Activated CD4-positive, alpha-beta T cell treated with anti-CD3 and anti-CD28 coated beads for 4 hours (primary cell): ENCODE measurements at places on chromosomes 5 and 9.

DNA sequence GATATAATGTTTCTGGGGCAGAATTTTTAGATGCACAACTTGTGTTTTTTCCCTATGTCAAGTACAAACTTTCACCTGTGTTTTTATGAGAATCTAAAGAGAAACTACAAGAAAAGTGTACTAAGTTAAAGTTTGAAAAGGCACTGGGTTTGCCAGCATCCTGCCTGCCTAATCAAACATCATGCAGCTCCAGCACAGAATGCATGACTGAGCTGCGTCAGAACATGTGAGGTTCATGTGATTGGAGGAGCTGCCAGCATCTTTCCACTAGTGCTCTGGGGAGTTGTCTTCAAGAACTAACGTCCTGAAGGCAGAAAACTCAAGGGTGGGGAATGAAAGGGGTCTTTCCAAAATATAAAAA lies 46.1 kb upstream of the RIC1 start:
- DNase-seq: peak; percentile 18

- no peak for DNase-seq
These were observed 691.8 kb downstream of the MTRR start for GRCh38 chr5:8560776-8561175.

DNA sequence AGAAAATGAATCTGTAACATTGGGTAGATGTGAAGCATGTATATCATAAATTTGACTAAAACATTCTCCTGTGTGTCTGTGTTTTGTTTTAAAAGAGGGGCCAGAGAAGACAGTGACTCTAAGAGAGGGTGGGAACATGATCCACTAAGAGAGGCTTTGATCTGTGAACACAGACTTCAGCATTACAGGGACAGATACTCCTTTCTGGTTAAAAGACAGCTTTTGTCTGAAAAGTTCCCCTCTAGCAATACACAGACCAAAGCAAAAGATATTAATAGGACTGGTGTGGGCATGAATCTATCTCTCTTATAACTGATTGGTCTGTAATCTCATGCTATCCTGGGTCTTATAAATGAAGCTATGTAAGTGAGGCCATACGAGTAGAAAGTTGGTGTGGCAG lies 150.9 kb downstream of the NUDT12 start:
- no peak for DNase-seq

GRCh38 chr9:135247227-135247930 lies 159.9 kb downstream of the OLFM1 start:
- no peak for DNase-seq

GRCh38 chr9:18490641-18491370 lies 16.9 kb downstream of the ADAMTSL1 start:
- DNase-seq: no peak

DNA sequence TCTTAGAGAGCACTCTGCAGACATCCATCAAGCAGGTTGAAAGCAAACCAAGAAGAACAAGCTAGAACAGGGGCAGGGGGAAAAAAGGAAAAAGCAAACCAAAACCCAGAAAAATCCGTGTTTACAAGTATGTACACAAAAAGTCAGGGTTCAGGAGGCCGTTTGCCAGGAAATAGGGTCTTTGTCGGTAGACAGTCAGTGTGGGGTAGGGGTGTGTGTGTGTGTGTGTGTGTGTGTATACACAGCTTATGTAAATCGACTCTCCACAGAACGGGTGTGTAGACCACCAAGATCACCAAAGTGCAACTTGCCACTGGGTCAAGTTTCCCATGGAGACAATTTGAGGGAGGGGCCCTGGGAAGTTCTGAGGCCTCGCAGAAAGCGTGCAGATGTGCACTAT lies 13.1 kb downstream of the SPRY4 start:
- DNase-seq: no peak

GRCh38 chr5:148848393-148849031 lies 22.1 kb downstream of the ADRB2 start:
- no peak for DNase-seq

- DNase-seq: peak; percentile 14
These were observed 281.9 kb downstream of the NSG2 start for GRCh38 chr5:174327317-174327864.

- DNase-seq: no peak
These were observed 57.8 kb downstream of the TTC39B start for GRCh38 chr9:15249042-15249818.

DNA sequence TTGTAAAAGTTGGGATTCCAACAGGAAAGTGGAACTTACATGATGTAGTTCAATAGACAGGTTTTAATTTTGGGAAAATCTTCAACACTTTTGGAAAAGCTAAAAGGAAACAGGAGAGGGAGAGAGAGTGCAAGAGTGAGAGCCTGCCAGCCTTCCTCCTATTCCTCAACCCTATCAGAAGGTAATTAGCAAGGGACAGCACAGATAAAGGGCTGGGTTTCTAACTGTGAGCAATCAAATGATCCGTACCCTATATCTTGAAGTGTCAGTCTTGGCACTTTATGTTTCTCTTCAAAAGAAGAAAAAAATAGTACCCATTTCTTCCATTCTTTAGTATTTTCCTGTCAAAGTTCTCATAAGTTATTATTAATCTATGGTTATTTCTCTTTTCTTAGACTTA lies 79.4 kb downstream of the FER start:
- DNase-seq: no peak

DNA sequence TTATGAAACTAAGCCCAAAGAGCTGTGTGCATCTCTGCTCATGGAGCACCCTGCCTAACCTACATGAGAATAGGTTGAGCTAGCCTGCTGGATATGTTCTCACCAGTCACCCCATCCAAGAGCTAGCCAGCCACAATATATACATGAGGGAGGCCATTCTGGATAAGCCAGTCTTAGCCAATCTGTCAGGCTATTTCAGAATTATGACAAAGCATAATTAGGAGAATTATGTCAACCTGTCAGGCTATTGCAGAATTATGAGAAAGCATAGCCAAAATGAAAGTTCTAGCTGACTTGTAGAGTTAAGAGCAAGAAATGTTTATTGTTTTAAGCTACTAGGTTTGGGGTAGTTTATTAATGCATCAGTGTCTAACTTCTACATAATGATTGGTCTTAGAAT lies 189.8 kb downstream of the WDR70 start:
- DNase-seq: no peak

DNA sequence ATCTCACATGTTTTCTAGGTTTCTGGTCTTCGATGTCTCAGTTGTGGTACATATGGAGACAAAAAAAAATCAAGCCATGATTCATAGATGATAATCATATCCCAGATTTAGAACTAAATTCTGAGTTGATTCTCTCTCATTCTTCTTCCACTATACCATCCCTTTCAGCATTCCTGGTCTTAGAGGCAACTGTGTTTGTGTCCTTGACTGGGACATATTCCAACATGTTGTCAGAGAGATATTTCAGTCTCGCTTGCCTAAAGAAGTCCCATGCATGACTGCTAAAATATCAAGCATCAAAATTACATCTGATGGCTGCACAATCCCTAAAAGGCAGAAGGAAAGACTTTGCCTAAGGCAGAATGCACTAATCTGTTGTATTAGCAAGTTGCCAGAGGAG lies 236.6 kb downstream of the PSAT1 start:
- no peak for DNase-seq

DNA sequence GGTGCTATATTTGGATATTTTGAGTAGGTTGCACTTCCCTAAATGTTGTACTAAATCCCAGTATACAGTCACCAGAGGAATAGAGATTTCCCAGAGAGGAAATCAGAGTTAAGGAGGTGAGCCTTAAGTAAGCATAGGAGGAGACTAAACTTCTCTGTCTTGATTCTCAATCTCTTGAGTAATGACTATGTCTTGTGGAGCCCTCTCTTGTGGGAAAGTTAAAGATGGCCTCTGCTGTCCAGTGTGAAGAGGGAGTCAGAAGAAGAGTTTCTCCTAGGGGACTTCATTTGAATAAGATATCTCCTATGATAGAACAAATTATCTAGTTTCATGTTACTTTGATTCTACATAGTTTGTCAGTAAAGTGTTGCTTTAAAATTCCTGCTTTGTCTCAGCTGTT lies 502.5 kb downstream of the PDE4D start:
- no peak for DNase-seq

DNA sequence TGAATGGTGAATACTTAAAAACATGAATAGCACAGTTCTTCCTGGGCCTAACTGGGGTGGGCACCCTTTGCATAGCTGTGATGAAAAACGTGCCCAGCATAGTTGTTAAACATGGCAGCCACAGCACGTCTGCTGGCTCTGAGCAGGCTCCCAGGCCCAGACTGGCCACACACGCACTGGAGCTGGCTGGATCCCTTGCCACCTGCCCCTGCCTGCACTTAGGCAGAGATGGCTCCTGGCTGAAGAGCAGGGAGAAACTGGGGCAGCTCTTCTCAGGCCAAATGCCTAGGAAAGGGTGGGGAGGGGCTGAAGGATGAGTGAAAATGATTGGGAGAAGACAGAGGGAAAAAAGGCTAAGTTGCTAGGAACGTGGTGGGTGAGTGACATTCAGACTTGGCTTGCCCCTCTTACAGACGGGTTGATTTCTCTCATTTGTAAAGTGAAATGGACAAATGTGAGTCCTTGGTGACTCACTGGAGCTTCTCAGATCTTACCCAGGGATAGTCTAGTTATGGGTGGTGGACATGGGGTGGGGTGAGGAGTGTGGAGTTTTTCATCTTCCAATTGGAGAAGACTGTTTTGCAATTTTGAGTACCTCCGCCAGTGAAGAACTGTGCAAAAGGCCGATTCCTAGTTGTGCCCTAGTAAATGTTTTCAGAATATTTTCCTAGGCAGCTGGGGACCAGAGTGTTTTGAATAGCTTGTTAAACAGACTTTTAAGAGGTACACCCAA lies 42.4 kb downstream of the TRIO start:
- DNase-seq: no peak

DNA sequence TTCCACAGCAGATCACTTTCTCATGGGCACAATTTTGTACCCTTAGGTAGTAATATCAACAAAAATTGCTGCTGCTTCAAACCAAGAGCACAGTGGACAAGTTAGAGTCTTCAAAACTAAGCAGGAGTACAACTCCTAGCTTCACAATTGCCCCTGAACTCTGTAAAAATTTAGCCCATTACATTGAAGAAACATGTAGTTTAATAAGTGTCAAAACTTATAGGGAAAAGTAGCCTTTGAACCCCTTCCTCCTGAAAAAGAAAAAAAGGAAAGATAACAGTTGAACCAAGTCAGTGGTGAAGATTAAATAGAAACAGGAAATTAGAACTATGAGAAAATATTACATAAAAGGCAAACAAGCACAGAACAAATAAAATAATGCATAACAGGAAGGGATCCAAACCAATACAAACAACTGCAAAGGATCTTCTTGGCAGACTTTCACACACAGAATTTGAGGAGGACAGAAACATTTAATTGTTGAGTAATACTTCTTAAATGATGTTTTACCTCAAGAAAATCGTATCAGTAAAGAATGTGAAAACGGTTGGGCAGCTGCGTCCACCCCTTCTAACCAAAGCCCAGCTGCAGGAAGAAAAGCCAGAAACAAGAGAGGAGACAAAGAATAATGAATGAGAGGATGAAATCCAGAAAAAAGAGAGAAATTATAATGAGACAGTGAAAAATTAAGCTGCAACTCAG lies 636.0 kb downstream of the NR2F1-AS1 start:
- no peak for DNase-seq

DNA sequence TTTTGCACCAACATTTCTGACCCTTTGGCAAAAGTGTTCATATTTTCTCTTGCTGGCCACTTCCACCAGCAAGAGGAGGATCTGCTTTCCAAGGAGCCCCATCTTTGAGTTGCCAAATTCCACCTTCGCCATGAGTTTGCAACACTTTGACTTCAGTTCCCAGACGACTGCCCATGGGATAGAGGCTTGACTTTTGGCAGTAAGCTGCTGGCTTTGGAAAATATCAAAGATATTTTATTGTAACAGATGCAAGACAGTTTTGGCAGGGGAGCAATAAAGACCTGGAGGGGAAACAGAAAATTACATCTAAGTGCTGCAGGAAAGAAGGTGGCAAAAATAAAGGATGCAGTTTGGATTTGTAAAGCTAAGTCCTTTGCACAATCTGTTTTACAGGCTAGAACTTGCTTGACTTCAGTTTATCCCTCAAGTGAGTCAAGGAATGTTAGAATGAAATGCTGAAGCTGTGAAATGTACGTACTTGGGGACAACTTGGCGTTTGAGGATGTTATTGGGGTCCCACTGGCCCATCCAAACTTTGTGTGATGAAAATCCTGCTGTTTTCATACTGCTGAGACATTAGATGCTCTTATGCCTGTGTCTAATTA lies 232.9 kb downstream of the GOLPH3 start:
- DNase-seq: no peak

GRCh38 chr9:6917162-6917561 lies 159.4 kb downstream of the KDM4C start:
- no peak for DNase-seq

GRCh38 chr9:90979639-90980038 lies 178.0 kb downstream of the SYK start:
- no peak for DNase-seq

- no peak for DNase-seq
These were observed 45.3 kb upstream of the FCN1 start for GRCh38 chr9:134962973-134963364.

GRCh38 chr9:103730866-103731265 lies 363.2 kb upstream of the SMC2 start:
- DNase-seq: no peak

DNA sequence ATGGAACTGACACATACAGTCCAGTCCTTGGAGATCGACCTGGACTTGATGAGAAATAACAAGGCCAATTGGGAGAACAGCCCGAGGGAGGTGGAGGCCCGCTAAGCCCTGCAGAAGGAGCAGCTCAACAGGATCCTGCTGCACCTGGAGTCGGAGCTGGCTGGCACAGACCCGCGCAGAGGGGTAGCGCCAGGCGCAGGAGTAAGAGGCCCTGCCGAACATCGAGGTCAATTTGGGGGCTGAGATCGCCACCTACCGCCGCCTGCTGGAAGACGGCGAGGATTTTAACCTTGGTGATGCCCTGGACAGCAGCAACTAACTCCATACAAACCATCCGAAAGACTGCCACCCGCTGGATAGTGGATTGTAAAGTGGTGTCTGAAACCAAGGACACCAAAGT lies 1610.1 kb upstream of the ACO1 start:
- DNase-seq: no peak

DNA sequence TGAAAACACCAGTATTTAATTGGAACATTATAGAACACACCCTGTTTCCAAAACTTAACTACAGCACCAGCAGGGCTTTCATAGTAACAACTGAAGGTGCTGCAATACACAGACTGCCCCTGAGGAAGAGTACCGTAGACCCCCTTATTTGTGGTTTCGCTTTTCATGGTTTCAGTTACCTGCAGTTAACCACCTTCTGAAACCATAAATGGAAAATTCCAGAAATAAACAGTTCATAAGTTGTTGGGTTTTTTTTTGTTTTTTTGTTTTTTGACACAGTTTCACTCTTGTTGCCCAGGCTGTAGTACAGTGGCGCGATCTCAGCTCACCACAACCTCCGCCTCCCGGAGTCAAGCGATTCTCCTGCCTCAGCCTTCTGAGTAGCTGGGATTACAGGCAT lies 9.5 kb upstream of the GLDC start:
- no peak for DNase-seq
